ENCODE measurements at places on chromosomes 4 and X.

GRCh38 chrX:154761977-154762536 lies 607 bp upstream of the DKC1 start:
- DNase-seq = no peak

DNA sequence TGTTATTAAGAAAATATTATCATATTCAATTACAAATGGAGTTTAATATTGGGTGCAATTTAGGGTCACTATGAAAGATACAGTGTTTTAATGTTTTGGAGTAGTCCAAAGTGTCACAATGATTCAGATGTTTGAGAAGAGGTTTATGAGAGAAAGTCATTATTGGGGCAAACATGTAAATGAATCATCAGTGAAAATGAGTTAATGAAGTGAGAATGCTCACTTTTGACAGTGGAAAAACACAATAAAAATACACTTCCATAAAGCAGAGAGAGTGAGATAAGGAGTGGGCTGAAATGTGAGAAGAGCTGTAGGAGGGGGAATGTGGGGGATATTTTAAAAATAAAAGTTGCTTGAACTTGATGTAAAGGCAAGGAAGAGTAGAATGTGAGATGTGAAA lies 957.1 kb downstream of the PCDH18 start:
- no peak for DNase-seq

- DNase-seq = no peak
These were observed 667.7 kb upstream of the SLIT2 start for GRCh38 chr4:19583827-19584569.

GRCh38 chr4:122973465-122973864 lies 51.1 kb upstream of the NUDT6 start:
- DNase-seq = no peak

DNA sequence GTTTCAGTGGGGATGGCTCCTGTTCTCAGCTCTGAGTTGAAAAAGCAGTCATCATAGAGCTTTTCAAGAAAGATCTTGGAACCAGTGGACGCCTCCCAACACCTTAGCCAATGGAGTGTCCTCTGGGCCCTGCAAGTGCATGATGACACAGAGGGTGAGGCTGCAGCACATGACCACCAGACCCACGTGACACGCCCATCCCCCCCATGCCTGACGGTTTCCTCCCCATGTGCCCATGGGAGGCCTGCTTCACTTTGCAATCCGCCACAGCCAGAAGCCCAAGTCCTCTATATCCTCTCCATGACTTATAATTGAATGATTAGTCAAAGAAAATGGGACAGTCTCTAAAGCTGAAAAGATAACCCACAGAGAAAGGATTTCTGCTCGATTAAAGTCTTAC lies 187.0 kb downstream of the AFAP1 start:
- no peak for DNase-seq
